ENCODE measurements at places on chromosomes 1 and 21.
A peak's percentile ranks its signal among the peaks of the same experiment; 100 is the strongest.

DNA sequence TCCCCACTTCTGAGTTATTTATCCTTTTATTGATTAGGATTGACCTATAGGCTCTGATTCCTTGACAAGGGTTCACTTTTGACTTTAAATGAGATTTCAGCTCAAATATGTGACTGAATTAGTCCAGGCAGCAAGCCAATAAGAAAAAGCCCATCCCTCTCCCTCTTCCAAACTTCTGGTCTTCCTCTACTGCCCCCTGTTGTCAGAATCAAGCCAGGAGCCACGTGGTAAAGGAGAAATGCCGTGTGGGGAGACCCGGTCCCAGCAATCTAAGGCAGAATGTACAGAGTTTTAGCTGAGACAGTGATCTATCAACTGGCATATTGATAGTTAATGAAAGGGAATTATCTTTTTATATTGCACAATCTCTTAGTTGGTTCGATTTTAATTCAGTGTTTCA is 5.2 kb downstream of the ADAMTS5 start:
- no peak for DNase-seq

DNA sequence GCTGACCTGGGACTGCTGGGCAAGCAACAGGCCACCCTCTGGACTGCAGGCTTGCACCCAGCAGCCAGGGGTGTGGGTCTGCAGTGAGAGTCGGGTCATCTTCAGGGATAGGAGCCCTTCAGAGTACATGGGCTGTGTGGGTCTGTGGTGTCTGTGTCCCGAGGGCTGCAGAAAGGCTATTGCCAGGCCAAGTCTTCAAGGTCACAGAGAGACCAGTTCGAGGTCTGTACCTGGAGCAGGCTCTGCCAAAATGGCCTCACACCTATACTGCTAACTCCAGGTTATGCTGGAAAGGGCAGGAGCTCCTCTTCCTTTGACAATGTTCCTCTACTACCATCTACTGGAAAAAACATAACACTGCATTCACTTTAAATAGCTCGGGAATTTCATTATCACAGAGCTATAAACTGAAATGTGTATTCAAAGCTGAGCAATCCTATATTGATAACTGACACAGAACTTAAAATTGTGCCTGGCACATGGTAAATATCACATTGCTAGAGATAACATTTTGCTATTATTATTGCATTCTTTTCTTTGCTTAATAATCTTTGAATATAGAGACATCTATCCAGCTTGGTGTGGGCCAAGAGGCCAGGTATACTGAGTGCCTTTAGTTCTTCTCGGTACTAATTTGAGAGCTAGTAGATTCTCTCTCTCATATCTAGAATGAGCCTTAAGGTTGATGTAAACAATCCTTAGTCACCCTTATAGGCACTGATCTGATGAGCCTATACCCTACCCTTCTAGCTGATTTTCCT is 6.9 kb upstream of the DNAH14 start:
- DNase-seq = peak; percentile 11

DNA sequence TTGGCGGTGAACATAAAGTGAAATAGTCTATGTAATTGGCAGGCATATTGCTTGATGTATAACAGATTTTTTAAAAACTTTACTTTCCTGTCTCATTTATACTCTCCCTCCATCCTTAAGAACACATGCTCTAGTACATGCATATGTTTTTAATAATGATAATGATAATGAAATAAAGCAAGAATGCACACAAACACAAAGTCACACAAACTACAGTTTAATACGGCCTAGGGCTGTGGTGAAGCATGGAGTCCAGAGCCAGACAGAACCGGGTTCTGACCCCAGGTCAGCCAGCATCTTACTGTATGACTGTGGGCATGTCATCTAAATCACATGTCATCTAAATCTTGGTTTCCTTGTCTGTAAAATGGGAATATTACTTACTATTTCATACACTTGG is 324.9 kb upstream of the NFIA start:
- DNase-seq = no peak

DNA sequence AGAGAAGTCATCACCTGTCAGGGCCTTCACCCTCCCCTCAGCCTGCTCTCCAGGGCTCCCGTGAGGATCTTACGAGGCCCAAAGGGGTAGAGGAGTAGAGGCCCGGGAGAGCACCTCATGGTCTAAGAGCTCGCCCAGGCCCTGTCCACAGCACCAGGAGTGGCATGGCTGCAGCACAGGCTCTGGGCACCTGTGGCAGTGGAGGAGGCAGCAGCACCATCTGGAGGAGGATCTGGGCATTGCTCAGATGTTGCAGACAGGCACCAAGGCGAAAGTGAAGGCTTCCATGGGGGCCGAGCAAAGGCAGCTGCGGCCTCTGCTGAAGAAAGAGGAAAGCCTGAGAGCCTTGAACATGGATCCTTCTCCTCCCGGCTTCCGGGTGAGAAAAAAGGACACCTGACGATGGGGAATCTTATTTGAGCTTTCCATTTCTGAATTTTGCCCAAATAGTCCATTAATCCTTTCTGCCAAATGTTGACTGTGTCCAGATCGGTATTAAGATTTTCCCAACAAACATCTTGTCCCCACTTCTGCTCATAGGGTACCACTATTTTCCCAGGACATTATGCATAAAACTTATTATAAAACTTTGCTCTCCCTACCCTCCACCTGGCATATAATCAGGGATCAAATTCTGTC is 604.7 kb downstream of the PTPRC start:
- DNase-seq = peak; percentile 74

DNA sequence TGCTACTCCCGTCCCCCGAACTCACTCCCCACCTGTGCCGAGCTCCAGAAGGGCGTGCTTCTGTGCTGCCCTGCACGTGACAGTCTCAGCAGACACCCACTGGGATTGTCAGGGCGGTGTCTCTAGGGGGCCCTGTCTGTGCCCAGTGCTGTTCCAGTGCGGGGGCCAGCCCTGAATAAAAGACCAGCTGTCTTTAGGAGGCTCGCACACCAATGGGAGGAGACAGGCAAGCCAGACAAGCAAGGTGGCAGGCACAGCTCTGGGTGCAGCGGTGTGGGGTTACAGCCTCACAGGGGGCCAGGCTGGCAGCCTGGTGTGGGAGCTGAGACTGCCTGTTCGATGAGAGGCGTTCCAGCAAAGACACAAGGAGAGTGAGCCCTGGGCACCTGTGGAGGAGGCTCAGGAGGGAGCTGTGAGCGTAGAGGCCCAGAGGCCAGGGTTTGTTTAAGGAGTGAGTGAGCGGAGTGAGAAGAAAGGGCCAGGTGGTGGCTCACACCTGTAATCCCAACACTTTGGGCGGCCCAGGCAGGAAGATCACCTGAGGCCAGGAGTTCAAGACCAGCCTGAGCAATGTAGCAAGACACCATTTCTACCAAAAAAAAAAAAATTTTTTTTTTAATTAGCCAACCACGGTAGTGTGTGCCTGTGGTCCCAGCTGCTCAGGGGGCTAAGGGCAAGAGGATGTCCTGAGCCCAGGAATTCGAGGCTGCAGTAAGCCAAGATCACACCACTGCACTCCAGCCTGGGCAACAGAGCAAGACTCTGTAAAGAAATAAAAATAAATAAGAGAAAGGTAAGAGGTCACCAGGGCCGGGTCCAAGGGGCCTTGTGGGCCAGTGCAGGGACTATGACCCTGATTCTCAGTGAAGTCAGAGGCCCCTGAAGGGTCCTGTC is 48.2 kb upstream of the ARHGEF16 start:
- no peak for DNase-seq

DNA sequence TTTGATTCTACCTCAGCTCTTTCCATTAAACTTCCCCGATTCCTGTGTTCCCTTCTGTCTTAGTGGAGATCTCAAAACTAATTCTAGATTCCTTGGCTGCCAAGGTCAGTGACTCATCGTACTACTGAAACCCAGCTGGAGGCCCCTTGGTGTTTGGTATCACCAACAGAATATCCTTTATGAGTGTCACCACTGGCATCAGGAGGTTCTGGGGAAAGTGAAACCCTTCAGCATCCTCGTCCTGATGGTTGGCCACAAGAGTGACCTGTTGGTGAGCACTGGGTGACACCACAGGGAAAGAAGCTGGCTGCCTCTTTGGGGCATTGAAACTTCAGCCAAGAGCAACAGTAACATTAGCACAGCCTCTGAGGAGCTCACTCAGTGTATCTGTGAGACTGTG is 9.6 kb downstream of the RAB42 start:
- DNase-seq = no peak

- no peak for DNase-seq
These were observed 1058.0 kb upstream of the ADGRL4 start for GRCh38 chr1:80064524-80064923.

DNA sequence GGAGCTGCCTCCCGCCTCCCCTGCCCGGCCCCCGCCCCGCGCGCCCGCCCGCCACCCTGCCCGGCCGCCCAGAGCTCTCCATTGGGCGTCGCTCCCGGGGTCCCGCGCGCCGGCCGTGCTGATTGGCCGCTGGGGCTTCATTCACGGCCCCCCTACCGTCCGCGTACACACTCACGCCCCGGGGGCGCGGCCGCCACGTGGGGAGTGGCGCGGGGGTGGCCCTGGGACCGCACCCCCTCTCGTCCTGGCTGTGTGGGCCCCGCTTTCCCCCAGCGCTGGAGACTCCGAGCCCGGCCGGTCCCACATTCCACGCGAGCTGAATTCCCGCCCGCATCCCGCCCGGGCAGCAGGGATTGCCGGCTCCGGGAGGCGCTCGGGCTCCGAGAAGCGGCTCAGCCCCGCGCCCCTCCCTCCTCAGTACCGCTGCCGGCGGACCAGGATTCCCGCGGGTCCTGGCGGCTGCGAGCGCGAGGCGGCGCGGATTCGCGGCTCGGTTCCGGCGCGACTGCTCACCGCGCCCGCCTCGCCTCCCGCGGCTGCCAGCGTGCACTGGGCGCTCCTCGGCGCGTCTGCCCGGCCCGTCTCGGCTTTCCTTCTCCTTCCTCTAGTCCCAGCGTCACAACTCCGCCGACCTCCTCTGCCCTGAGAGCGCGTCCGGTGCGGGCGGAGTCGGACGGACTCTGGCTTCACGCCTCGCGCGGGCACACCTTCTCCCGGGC is 450 bp upstream of the POU3F1 start:
- peak; percentile 86 for DNase-seq

- peak; percentile 87 for DNase-seq
These were observed 42.4 kb downstream of the CTNNBIP1 start for GRCh38 chr1:9867408-9868243.

- no peak for DNase-seq
These were observed 38.5 kb downstream of the HUNK start for GRCh38 chr21:31911138-31911907.

DNA sequence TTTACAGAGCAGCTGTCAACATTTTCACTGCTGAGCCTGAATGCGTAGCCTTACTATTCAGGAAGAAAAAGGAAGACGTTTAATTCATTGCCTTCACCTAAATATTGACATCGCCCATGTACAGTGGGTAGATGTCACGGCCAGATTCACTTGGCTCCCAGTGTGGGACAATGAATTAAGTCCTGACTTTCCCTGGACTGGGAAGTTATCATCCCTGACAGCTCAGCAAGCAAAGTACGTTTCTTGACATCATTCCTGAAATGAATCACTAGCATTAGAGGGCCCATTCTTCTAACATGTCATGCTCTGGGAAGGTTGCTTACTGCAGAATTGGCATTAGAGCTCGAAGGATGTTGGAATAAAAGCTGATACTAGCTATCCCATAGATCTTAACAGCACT is 37.8 kb downstream of the LRRC53 start:
- DNase-seq = no peak

GRCh38 chr21:21818898-21819297 is 820.7 kb downstream of the NCAM2 start:
- DNase-seq = no peak

DNA sequence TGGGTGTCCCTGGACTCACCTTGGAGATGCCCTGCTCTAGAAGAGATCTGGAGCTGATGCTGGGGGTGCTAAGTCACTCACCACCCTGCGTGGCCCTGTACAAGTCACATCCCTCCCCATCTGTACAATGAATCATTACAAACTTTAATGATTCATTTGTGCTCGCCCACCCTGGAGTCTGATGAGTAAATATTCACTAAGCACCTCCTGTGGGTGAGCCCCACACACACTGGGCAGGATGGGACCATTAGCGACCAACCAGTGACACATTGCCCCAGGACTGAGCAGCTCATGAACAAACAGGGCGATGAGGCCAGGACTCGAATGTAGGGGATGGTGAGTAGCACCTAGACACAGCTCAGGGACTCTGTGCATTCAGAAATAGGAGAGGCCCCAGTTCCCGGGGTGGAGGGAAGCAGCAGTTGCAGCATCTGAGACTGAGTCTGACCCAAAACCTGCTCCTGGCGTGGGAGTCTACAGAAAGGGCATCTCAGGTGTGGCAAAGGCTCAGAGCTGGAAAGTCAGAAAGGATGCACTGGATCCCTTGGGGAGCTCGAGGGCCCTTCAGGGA is 18.1 kb upstream of the PDZK1IP1 start:
- no peak for DNase-seq

- DNase-seq = peak; percentile 60
These were observed 57.9 kb downstream of the FHAD1 start for GRCh38 chr1:15304708-15305467.

DNA sequence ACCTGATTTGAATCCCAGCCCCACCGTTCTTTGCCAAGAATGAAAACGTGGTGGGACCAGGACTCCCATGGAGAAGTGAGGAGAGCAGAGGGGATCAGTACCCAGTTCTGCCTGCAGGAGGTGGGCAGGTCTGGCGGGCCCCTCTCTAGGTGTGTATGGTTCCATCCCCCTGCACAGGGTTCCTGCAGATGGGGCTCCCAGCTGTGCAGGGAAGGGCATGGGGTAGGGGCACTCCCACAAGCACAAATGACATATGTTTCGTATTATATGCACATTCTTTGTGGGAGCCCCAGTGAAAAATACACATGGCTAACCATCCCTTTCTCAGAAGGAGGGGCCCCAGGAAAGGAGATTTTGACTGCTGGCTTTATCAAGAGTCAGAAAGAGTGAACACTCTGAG is 144.6 kb downstream of the PLPP3 start:
- no peak for DNase-seq

GRCh38 chr1:53558739-53559315 is 99.6 kb downstream of the DMRTB1 start:
- no peak for DNase-seq

- DNase-seq = no peak
These were observed 22.3 kb downstream of the GPA33 start for GRCh38 chr1:167067904-167068303.

DNA sequence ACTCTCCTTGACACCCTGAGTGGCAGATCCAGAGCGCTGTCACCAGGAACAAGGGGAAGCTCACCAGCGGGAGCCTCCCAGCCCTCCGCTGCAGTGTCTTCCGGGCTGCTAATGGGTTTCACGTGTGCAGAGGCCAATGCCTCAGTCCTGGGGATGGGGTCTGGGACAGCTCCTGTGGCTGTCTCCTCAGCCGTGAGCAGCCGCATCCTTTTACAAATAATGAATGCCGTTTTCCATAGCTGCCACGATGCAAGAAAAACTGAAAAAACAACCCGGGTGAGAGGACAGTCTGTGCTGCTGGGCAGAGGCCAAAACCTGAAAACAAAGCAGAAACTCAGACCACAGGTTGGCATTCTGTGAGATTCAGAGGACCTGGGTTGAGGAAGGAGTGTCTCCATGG is 212.2 kb upstream of the RAB4A start:
- DNase-seq = no peak

DNA sequence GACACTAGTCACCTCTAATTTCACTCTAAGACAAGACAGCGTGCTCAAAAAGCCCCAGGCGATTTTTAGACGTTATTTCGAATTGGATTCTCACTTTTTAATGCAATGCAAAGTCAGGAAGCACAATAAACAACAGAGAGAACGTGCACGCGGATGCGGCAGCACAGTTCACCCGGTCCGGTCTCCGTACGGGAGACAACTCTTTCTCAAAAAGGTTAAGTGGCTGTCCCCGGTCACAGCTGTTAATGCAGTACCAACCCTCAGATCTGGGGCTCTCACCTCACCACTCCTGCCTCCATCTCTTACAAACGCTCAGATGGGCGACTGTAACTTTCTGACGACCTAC is 1.2 kb downstream of the HP1BP3 start:
- DNase-seq = no peak

GRCh38 chr21:38424305-38425019 is 73.8 kb downstream of the ERG start:
- DNase-seq = no peak

Measured in CD4-positive, alpha-beta T cell treated with Interleukin-12 subunit alpha and Interleukin-12 subunit beta, for 1 hour (primary cell).